Transverse colon (tissue), 4 donors: ENCODE measurements at places on chromosomes 4 and X. TPM values are rescaled to one million over a fixed set of nuclear protein-coding genes. Genes with fewer than 3 reads are reported as not detected.

SHROOM2 gene
- 20.6 TPM for total RNA-seq

CA5B gene
- 5.2 TPM for total RNA-seq

MAOB gene
- total RNA-seq, result 2.4 TPM

ITM2A gene
- 11.7 TPM for total RNA-seq

ANOS1 gene
- total RNA-seq, result not detected

SMPX gene
- total RNA-seq, result 6.1 TPM

CNKSR2 gene
- 2.7 TPM for total RNA-seq

F8A3 gene
- not detected for total RNA-seq

PITX2 gene
- total RNA-seq, result 34.4 TPM

DGKQ gene
- total RNA-seq, result 66.9 TPM

FAM241A gene
- 2.2 TPM for total RNA-seq

ETNPPL gene
- not detected for total RNA-seq

TRIML1 gene
- not detected for total RNA-seq

GDPD2 gene
- total RNA-seq, result 24.9 TPM

NPNT gene
- 25.2 TPM for total RNA-seq

PABPC1L2B gene
- not detected for total RNA-seq

BEND2 gene
- not detected for total RNA-seq

HS6ST2 gene
- 0.14 TPM for total RNA-seq

CSAG2 gene
- total RNA-seq, result not detected

CCDC149 gene
- 9.8 TPM for total RNA-seq

STPG2 gene
- total RNA-seq, result not detected

RTL9 gene
- not detected for total RNA-seq

DDX53 gene
- not detected for total RNA-seq

SMC1A gene
- total RNA-seq, result 67.3 TPM

ELF2 gene
- 21.7 TPM for total RNA-seq

TLR10 gene
- not detected for total RNA-seq

PRKG2 gene
- not detected for total RNA-seq

FGFBP2 gene
- total RNA-seq, result not detected

TMEM47 gene
- 16.5 TPM for total RNA-seq

RTL5 gene
- total RNA-seq, result 1.4 TPM

NOCT gene
- total RNA-seq, result 14.6 TPM

PCDH19 gene
- total RNA-seq, result 1.4 TPM

PPP2R2C gene
- 3.0 TPM for total RNA-seq

CPZ gene
- 2.1 TPM for total RNA-seq

CLNK gene
- 0.48 TPM for total RNA-seq

TRIM61 gene
- total RNA-seq, result not detected

CNGA1 gene
- total RNA-seq, result 11.6 TPM

OPRPN gene
- total RNA-seq, result not detected

CAMK2D gene
- 107 TPM for total RNA-seq

RIPPLY1 gene
- not detected for total RNA-seq

SPRY1 gene
- 47.2 TPM for total RNA-seq

MAGEA1 gene
- not detected for total RNA-seq

PSAPL1 gene
- total RNA-seq, result not detected

NDST4 gene
- not detected for total RNA-seq

P2RY8 gene
- 6.0 TPM for total RNA-seq

IL15 gene
- 14.0 TPM for total RNA-seq

ADH7 gene
- not detected for total RNA-seq

ARHGAP4 gene
- 44.9 TPM for total RNA-seq

RAB41 gene
- 0.68 TPM for total RNA-seq

MAP7D3 gene
- 10.9 TPM for total RNA-seq

CD38 gene
- total RNA-seq, result 7.5 TPM

RTL3 gene
- not detected for total RNA-seq
